Stimulated activated CD4-positive, alpha-beta T cell treated with anti-CD3 and anti-CD28 coated beads, Interleukin-15, amount 100 ng/mL, for 24 hours (primary cell): ENCODE measurements at places on chromosomes 1 and 21.
A peak's percentile ranks its signal among the peaks of the same experiment; 100 is the strongest.

- DNase-seq = peak; percentile 8
These were observed 8.0 kb downstream of the NR5A2 start for GRCh38 chr1:200035397-200035955.

- DNase-seq = no peak
These were observed 211.1 kb upstream of the FAM78B start for GRCh38 chr1:166377896-166378295.

- peak; percentile 49 for DNase-seq
These were observed 12.1 kb downstream of the LRRC8B start for GRCh38 chr1:89536555-89537341.

- no peak for DNase-seq
These were observed 113.4 kb downstream of the SPSB1 start for GRCh38 chr1:9406111-9406510.
